NCI-H146 (cell line): ENCODE measurements at places on chromosomes 5 and 9.

GRCh38 chr5:32042551-32042961, 131.6 kb downstream of the GOLPH3 start:
- DNase-seq = no peak

DNA sequence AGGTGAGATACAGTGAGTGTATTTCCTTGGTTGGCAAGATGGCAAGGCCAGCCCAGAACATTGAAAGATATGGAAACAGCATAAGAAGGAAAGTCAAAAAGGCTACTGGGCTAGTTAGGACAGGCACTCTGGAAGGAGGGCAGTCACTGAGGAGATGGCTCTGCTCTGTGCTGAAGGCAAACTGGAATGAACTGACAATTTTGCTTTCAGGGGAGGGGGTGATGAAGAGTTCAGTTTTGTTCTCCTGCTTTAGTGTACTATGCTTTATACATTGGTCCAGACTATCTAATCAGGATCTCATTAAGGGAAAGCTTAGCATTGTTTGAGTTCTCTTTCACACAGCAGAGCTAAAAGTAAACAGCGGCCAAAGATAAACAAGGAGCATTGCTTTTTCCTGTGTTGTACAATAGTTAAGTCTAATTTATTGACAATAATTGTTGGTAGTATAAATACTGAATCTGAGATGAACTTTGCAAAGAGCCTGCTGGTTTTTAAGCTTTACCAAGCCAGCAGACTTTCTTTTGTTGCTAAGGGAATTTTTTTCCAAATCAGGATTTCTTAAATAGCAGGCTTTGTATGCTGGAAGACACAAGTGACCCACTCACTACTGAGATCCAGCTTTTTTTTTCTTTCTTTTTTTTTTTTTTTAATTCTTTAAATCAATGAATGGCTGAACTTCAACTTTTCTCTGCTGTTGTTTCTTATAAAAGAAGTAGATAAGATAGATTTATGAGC, 355.5 kb downstream of the ARRDC3 start:
- peak; percentile 43 for DNase-seq

DNA sequence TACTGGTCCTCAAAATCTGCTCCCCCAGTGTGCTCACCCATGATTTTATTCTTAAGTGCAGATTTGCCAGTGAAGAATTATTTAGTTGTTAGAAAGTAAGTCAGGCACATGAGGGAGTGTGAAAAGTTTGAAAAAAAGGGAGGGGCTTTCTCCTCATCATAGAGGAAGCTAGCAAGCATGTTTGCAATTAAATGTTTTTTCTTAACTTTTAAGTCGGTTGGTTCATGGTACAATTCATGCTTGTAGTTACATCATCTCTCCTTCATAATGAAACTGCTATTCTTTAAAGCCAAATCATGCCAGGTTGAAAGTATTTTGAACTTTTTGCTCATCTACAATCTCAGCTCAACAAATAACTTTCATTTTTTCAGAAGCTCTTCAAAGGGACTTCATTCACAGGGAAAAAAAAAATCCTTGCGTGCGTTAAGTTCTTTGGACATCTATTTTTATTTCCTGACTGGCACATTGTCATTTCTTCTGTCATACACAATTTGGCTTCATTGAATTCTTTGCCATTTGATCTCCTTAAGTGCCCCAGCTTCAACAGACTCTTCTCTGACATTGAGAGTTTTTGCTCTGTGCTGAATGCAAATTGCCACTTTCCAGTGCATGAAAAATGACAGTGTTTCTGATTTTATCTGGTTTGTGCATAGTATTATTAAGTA, 456.9 kb downstream of the TMEM232 start:
- DNase-seq = no peak

GRCh38 chr9:131012023-131012334, 3.0 kb downstream of the LAMC3 start:
- peak; percentile 4 for DNase-seq

DNA sequence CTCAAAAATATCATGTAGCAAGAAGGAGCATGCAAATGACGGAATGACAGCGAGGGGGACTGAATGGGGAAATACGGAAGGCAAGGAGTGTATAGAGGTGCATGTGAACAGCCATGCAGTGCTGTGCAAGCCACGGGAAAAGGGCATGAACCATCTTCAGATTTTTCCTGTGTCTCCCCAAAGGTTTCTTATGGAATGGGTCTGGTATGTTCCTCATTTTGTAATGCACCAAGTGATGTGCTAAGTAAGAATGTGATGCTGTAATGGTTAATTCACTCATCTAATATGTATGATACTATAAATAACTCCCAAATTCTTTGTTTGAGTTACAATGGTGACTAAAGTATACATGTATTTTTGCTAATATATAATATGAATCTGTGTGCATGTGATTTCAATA, 99.0 kb upstream of the DAB2 start:
- no peak for DNase-seq

DNA sequence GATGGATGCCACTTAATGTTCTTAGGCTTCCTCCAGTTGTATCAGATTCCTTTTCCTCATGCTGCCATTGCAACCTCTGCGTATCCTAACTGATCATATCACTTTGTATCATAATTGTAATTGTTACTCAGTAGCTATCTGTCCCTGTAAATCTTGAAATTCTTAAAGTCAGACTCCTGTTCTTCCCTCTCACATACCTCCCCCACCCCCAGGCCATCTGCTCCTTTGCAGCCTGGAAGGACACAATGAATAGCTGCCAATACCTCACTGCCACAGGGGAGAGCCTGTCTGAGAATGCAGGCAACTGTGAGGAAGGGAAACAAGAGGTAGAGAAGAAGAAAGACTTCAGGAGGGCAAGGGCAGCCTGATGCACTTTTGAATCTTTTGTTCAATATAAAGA, 228.5 kb downstream of the ENC1 start:
- DNase-seq = no peak

GRCh38 chr5:134132372-134133187, 18.1 kb downstream of the TCF7 start:
- DNase-seq = no peak

DNA sequence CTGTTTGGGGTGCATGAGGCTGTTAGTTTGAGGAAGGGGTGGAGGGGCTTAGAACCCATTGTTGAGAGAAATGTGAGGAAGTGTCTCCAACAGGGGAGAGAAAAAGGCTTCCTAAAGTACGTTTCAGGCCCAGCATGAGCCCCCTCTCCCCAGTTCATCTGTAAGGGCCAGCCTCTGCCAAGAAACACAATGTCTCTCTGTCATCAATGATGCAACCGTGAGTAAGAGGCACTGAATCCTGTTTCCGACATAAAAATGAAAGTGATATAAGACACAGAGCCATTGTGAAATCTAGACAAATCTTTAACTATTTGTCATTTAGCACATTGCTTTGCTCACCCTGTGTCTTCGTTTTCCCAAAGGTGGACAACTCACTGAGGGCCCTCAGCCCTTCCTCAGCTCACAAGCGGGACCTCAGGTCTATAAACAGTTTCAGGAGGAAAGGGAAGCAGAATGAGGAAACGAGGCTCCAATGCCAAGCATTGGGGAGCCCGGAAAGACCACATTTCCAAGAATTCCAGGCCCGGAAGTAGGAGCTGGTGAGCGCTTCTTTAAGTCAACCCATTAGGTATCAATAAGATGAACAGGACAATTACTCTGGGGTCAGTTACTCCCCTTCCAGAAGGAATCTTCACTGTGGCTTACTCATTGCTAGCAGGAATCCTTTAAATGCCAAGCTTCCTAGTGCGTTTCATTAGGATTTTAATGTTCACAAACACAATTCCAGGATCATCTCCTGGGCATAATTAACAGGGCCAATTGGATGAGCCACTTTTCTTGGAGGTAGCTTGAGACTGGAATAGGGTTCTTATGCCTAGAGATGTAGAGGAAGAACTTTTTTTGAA, 59.0 kb upstream of the KLF4 start:
- no peak for DNase-seq

DNA sequence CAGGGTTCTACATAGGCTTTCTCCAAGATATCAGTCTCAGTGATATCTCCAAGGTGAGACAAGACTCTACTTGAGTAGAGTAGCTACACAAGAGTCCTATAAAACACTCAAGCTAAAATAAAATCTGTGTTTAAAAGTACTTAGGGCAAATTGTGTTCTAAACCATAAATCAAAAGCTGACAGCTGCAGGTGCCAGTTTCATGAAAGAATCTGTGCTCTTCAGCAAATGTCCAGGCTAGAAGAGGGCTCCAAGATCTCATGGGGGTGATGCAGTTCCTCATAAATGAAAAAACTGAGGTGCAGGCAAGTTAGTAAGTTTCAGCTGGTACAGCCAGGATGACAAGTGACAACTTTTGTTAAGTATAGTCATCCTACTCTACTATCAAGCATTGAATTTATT, 142.8 kb upstream of the TNPO1 start:
- DNase-seq = no peak

DNA sequence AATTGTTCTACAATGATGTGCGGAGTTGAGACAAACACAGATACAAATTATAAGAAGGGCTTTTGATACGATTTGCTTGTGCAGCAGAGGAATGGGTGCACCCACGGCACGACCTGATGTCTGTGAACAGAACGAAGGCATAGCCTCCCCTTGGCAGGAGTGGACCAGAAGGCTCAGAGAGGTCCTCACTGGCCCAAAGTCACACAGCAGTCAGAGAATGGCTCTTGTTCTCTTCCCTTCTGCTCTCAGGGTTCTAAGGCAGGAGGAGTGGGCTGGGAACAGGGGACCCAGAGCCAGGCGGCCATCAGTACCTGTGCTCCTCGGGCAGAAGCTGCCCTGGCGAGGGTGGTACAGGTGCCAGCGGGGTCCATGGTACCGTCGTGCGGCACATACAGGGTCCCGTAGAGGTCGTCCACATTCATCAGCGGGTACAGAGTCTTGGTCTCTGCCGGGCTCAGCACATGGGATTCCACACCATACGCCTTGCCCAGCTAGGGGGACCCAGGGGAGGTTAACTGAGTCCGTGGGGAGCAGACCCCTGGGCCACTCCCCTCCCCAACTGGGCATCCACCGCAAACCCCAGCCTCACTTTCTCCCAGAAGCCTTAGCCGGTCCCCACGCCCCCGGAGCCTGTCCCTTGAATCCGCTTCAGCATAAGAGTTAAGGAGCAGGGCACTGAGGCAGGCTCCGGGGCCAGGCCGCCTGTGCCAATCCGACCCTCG, 7.0 kb downstream of the SARDH start:
- DNase-seq = no peak

DNA sequence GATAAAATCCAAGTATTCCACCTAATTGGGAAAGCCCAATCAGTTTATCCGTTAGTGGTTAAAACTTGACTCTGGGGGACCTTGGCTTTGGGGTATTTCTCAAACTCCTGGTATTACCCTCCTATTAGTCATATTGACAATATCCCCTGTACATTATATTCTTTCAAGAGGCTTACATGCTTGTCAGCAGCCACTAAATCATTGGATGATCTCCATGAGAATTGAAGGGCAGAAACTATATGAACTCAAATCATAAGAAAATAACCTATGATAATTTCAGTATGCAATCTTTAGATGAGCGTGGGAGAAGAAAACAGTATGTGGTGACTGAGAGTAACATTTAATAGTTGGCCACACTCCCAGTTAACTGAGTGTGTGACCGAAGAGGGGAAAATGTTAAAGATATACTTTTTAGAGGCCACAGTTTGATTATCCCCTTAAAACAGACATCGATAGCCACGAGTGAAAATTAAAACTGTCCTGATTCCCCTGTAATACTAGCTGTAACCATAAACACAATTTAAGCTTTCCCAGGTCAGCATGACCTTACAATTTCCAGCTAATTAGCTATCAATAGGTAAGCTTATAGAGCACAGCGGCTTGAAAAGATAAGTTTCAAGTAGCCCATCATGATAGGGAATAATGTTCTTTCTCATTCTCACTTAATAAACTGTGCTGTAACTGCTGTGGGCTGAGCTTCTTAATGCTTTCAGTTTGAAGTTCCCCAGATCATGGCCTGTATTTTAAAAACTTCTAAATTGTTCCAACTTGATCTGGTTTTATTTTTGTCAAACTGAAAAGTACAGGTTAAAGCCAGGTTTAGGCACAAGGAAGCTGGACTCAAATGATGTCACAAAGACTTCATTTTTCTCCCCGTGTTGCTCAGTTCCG, 58.6 kb downstream of the PUM3 start:
- no peak for DNase-seq
